ENCODE measurements at places on chromosomes 5 and 9.

DNA sequence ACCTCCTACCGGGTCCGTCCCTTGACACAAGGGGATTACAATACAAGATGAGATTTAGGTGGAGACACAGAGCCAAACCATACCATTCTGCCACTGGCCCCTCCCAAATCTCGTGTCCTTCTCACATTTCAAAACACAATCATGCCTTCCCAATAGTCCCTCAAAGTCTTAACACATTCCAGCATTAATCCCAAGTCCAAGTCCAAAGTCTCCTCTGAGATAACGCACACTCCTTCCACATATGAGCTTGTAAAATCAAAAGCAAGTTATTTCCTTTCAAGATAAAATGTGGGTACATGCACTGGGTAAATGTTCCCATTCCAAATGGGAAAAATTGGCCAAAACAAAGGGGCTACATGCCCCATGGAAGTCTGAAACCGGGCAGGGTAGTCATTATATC is 463.9 kb upstream of the CDH9 start:
- DNase-seq, result no peak

- DNase-seq, result no peak
Observed at GRCh38 chr5:45642370-45642769, 53.8 kb downstream of the HCN1 start.

DNA sequence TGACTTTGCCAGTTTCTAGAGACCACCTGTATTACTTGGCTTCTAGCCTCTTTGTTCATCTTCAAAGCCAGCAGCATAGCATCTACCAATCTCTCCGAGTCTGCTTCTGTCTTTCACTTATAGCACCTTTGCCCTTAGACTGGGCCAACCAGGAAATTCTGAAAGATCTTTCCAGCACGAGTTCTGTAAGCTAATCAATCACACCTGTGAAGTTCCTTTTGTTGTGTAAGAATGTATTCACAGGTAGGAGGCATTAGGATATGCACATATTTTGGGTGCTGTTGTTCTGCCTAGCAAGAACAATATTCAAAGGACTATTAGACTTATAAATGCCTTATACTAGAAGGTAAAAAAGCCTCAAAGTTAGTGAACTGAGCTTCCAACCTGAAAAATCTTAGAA is 232.1 kb downstream of the CDH12 start:
- no peak for DNase-seq

DNA sequence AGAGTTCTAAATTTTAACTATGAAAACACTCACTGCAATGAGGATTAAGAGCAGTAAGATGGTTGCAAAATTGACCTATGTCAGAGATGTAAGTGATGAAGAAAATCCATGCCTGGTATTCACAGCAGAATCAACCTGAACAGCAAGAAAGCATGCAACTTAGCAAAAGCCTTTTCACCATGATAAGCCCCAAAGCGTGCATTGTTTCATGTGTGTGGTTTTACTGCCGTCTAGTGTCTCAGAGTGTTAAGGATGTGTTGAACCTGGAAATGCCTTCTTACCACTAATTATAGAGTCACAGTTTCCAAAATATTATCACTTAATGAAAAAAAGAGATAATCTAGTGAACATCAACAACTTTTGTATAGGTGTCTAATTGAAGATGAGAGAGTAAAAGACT is 415.2 kb upstream of the TRPC7 start:
- DNase-seq, result no peak

DNA sequence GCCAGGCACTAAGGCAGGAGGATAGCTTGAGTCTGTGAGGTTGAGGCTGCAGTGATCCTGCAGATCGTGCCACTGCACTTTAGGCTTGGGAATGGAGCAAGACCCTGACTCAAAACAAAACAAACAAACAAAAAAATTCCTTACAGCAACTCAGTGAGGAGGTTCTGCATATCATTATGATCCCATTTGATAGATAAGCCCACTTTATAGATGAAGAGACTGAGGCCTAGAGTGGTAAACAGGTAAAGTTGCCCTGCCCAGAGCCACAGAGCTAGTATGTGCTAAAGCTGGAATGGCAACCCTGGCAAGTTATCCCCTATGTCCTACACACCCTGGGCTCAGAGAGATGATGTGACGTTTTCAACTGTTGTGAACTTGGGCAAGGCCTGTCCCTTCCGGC is 7.2 kb downstream of the AIF1L start:
- no peak for DNase-seq

DNA sequence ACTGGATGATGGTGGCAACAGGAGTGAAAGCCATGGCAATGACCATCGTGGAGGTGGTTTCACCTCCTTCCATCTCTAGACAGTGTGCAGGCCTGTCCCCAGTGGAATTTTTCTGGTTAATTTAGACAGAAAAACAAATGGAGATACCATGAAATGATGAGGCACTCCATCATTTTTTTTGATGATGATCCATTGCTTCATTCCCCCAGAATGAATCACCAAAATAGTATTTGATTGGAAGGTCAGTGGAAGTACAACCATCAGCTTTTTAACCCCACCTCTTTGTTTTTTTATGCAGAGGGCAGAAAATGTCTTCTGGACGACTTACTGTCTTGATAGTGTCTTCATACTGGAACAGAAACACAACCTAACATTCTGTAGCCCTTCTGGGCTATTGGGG is 42.6 kb upstream of the ADRA1B start:
- no peak for DNase-seq

- DNase-seq, result no peak
Observed at GRCh38 chr5:169571355-169571754, 12.2 kb upstream of the SPDL1 start.

GRCh38 chr9:120937127-120937526 is 10.5 kb upstream of the TRAF1 start:
- DNase-seq, result no peak

- no peak for DNase-seq
Observed at GRCh38 chr5:154087260-154087659, 48.5 kb downstream of the MFAP3 start.

GRCh38 chr9:23887781-23888180 is 61.7 kb upstream of the ELAVL2 start:
- DNase-seq, result no peak

DNA sequence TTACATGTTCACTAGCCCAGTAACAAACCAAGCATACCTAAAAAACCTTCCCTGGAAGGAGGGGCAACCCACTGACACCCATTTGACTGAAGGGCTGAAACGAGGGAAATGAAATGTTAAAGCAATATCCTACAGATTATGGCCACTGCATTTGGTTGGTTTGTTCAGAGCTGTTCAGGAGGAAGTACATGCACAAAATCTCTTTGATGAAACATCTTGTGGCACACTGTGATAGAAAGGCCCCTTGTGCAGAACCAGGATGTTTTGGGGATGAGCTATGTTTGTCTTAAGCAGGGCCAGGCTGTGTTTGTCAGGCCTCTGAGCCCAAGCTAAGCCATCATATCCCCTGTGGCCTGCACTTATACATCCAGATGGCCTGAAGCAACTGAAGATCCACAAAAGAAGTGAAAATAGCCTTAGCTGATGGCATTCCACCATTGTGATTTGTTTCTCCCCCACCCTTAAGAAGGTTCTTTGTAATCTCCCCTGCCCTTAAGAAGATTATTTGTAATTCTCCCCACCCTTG is 467.3 kb upstream of the PIK3R1 start:
- DNase-seq, result no peak

DNA sequence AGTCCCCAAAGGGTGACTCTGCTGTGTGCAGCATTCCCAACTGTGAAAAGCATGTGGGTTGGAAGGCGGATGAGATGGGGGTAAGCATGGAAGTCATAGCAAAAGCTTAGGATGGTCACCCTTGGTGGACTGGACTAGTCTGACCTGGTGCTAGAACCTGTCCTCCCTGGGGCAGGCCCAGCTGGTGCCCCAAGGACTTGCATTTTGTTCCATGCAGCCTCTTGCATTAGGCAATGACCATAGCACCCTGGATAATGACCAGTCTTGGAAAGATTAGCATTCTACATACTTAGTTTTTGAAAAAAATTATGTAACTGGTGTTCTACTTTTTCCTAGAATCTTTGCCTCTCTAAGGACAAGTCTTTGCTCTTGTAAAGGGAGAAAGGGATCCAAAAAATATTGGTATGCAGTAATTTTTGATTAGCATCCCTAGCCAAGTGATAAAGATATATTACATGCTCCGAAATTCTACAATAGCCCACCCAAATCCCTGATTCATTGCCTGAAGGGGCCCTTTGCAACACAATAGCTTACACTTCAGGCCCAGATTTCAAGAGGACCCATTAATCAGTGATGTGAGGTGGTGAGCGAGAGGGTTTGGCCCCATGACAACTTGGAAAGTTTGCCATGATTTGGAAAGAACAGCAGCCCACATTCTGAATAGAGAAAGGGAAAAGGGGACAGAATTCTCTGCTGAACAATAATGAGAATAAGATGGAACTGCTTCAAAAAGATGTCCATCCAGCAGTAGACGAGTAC is 93.3 kb upstream of the CD180 start:
- no peak for DNase-seq

DNA sequence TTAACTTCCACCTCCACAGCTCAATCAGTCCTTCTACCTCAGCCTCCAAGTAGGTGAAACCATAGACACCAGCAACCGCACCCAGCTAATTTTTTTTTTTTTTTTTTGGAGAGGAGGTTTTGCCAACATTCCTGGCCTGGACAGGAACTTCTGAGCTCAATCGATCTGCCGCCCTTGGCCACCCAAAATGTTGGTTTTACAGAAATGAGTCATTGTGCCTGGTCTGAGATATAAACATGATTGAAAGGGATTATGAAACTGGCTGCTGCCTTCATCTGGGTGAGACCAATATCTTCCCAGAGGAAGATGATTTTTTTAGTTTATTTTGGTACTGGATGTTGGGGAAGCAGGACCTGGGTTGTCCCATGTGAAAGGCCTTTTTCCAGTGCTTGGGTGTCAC is 9.2 kb downstream of the TAF11L12 start:
- DNase-seq, result no peak

DNA sequence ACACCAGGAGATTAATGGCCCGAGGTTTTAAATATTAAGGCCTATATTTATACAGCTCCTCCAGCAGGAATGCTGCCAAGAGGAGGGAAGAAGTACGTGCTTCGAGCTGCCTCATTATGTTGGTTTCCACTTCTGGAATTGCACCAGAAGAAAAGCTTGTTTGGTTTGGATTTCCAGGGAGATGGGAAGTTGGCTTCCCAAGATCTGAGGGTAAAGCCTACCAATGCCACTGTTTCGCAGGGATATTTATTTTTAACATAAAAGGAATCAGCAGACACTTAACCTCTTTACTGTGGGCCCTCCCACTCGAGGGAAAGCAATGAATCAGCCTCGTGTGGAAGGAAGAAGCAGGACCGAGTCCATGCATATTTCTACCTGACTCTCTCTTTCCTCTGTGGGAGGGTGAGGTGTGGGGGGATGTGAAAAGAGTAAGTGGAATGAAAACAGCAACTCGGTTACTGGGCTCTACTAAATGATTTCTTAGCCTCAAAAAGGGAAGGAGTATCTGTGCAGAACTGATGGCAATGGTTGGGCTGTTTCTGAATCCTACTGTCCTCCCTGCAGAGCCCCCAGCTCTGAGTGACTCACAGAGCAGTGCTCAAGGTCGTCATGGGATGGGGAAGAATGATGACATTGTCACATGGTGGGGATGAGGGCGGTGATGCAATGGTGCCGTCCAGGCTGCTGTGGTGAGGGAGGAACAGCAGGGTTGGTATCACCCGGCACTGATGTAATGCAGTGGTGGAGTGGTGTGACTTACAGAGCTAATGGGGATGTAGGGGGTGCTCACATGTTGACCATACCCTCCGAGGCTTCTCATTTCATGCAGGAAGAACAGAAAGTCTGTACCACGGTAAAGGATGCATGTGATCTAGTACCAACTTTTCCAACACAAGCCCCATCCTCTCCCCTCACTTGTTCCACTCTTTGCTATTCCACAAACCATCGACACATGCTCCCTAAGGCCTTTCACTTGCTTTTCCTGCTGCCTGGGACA is 215.0 kb upstream of the PANK3 start:
- no peak for DNase-seq

- DNase-seq, result no peak
Observed at GRCh38 chr5:73565969-73566547, 515 bp downstream of the UTP15 start.

- no peak for DNase-seq
Observed at GRCh38 chr9:124296094-124296493, 38.3 kb downstream of the NEK6 start.

GRCh38 chr5:42494414-42494813 is 71.2 kb downstream of the GHR start:
- DNase-seq, result no peak

- no peak for DNase-seq
Observed at GRCh38 chr5:1409381-1410110, 35.7 kb downstream of the SLC6A3 start.

DNA sequence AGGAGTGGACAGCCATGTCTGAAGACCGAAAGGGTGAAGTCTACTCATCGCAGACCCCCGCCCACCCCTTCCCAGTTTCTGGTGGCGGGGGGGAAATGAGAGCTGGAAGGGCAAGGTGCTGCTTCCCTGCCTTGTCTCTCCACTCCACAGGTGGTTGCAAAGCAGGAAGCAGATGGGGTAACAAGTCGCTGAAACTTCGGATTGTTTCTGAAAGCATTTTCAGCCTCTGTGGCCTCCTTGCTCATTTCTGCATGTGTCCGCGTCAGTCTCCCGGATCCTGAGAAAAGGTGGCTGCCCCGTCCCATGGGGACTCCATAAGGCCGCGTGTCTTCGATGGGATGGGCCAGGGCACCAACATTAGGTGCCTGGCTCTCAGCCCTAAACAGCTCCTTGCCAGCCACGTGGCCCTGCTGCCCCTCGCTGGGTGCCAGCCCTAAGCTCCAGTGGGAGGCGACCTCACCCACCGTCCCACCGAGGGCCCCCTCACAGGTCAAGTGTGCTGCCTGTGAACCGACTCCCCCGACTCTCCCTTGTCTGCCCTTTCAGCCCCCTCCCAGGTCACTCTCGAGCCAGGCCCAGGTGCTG is 971 bp downstream of the PHYKPL start:
- DNase-seq, result no peak
